ENCODE measurements at places on chromosomes 5 and 9.

GRCh38 chr9:93600504-93600903 lies 24.1 kb downstream of the PHF2 start:
- peak; percentile 18 for DNase-seq

- no peak for DNase-seq
Observed at GRCh38 chr5:178526773-178527457, 63.3 kb downstream of the COL23A1 start.

DNA sequence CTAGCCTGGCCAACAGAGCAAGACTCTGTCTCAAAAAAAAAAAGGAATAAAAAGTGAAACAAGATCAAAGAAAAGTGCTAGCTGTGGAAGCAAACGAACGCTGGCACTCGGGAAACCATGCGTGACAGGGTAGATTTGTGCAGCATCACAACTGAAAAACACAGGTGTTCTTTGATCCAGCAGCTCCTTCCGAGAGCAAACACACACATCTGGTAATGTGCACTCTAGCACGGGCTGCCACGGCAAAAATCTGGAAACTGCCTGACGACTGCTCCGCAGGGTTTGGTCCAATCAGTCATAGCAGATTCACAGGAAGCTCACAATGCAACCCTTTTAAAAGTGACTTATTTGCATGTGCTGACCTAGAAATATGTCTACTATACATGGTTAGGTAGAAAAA lies 80.0 kb downstream of the SYK start:
- DNase-seq = no peak

DNA sequence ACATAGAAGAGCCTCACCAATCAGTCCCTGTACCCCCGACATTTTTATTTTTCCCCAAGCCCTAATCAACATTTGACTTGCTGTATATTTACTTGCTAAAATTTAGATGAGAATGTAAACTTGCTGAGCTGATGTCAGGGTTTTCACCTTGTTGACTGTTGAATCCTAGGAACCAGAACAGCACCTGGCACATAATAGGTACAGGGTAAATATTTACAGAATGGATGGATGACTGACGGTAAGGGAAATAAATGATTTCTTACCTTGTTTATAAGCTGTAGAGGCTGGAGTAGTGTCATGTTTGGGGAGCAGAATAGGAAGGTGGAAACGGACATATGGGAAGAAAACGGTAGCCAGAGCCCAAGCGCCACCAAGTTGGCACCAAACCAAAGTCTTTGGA lies 107.0 kb upstream of the NUDT12 start:
- no peak for DNase-seq

DNA sequence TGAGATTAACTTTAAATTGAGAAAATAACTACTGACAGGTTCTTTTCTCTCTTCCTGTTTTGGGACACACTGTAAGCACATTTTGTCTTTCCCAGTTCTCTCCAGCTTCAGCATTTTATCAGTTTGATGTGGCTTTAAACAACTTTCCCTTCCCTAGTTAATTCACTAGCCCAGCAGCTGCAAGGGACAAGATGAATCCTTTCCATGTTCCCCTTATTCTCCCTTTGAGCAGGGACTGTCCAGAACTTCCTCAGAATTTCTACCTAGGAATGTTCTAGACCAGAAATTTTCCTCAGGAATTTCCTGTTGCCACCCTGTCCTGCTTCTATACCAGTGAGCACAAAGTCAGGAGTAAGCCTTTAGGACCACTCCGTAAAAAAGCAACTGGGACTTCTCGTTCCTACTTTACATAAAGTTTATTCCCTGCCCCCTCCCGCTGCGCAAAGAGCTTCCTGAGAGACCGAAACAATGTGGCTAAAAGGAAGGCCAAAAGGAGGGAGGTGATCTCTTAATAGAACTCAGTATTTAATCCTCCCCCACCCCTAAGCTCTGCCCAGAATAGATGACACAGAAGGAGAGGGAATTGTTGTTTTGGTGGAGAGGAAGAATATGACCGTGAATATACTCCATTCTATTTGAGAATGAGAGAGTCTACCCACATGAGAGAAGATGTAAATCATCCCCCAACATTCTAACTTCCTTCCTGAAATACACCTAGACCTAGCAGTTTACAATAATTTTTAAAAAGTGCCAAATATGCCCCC lies 61.9 kb downstream of the GLIS3 start:
- no peak for DNase-seq

- DNase-seq = no peak
Observed at GRCh38 chr5:35198075-35198474, 32.2 kb downstream of the PRLR start.

DNA sequence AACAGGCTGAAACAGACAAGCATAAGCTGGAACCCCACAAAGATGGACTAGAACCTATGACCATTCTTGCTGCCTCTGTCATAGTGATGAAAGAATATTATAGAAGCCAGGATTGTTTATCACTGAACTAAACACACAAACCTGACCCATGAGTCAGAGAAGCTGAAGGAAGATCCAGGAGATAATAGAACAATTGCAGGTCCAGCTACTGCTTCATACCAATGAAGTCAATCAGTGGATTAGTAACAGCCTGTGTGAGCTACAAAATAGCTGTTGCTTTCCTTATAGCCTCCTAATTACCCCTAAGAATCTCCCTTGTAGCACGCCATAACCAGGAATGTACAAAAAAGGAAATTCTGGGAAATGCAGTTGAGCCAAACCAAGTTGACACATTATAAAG lies 459.9 kb upstream of the ZNF462 start:
- no peak for DNase-seq

DNA sequence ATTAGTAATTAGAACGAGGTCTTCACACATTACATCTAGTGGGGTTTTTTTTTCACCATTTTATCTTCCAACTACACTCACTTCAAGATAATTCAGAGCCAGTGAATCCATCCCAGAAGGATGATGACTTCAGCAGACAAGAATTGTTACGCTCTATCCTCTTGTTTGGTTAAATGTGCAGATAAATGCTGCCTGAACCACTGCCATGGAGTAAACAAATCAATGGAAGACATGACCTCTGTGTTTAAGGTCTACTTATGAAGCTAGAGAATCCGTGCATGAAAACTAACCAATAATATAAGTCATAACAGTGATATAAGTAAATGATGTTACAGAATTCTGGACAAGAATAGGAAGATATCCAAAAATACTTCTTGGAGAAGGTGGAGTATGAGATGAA lies 602.6 kb downstream of the TLR4 start:
- no peak for DNase-seq

GRCh38 chr9:132216861-132217619 lies 55.2 kb downstream of the NTNG2 start:
- no peak for DNase-seq

GRCh38 chr5:114565871-114566270 lies 204.0 kb downstream of the KCNN2 start:
- DNase-seq = no peak

DNA sequence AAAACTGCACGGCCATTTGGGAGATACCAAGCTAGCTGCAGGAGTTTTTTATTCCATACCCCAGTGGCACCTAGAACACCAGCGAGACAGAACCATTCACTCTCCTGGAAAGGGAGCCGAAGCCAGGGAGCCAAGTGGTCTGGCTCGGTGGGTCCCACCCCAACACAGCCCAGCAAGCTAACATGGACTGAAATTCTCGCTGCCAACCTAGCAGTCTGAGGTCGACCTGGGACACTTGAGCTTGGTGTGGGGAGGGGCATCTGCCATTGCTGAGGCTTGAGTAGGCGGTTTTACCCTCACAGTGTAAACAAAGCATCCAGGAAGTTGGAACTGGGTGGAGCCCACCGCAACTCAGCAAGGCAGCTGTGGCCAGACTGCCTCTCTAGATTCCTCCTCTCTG lies 108.9 kb upstream of the CHD1 start:
- DNase-seq = no peak

GRCh38 chr5:111649516-111649915 lies 107.5 kb downstream of the NREP start:
- DNase-seq = no peak

GRCh38 chr5:125668884-125669283 lies 754.3 kb upstream of the GRAMD2B start:
- no peak for DNase-seq

GRCh38 chr5:39217365-39218281 lies 1.7 kb downstream of the FYB1 start:
- peak; percentile 67 for DNase-seq

- no peak for DNase-seq
Observed at GRCh38 chr5:142325725-142326479, 1.1 kb upstream of the SPRY4 start.

DNA sequence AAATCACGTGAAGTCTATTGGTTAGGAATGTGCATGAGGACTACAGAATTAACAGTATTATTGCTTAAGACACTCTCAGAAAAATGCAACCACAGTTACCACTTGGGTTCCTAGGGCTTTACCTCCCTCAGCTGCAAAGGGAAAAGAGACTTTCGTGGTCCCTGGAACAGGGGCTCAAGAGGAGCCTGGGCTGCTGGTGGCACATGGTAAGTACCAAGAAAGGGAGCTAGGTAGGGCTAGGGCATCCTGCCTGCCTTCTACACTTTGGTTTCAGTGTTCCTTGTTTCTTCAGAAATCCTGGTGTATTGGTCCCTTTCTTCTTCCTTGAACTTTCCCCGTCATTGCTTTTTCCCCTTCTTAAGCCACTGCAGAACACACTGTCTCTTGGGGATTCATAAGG lies 7.3 kb upstream of the VCAN start:
- DNase-seq = no peak

DNA sequence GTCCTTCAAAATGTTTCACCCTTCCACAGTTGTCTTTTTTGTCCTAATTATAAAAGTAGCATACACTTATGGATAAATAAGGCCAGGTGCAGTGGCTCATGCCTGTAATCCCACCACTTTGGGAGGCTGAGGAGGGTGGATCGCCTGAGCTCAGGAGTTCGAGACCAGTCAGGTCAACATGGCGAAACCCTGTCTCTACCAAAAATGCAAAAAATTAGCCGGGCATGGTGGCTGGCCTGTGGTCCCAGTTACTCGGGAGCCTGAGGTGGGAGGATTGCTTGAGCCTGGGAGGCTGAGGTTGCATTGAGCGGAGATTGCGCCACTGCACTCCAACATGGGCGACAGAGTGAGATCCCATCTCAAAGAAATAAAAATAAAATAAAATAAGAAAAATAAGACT lies 1.6 kb downstream of the C5orf52 start:
- DNase-seq = no peak

DNA sequence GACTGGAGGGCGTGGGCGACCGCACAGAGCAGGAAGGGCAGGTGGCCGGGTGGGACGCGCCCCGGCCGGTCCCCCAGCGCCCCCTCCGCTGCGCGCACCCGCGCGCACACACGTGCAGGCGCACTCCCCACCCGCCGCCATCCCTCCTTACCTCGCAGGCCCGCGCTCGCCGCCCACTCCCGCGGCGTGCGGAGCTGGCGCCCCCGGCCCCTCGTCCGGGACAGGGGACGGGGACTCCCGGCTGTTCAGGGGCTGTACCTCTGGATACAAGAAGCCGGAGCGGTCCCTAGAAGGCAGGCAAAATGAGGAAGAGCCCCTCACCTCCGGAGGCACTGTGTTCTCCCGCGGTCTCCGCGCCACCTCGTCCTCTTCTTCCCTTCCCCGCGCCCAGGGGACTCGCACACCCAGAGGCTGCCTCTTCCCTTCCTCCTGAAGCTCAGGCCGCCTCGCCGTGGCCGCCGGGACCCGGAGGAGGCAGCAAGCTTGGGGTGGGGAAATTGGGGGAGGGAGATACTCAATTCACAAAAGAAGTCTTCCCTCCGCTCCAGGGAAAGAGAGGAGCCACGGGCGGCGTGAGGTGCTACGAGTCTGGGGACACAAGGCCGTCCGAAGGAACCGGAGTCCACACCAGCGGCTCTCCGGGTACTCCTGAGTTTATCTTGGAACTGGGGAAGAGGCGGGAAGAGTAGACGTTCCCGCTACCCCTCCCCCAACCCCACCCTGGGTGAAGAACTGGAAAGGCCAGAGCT lies 1.4 kb upstream of the GABRB2 start:
- no peak for DNase-seq

- DNase-seq = peak; percentile 14
Observed at GRCh38 chr5:111755942-111756381, 1.0 kb downstream of the NREP start.

- peak; percentile 3 for DNase-seq
Observed at GRCh38 chr5:161546470-161547301, at the start of gene GABRB2. Gene GABRB2, minus strand, starts transcription at chr5:161546725. Its CDS starts 82 bp downstream, at chr5:161546643.

GRCh38 chr5:43664501-43665040 lies 61.6 kb downstream of the NNT start:
- no peak for DNase-seq

GRCh38 chr9:137077758-137078693 lies 709 bp downstream of the UAP1L1 start:
- no peak for DNase-seq

DNA sequence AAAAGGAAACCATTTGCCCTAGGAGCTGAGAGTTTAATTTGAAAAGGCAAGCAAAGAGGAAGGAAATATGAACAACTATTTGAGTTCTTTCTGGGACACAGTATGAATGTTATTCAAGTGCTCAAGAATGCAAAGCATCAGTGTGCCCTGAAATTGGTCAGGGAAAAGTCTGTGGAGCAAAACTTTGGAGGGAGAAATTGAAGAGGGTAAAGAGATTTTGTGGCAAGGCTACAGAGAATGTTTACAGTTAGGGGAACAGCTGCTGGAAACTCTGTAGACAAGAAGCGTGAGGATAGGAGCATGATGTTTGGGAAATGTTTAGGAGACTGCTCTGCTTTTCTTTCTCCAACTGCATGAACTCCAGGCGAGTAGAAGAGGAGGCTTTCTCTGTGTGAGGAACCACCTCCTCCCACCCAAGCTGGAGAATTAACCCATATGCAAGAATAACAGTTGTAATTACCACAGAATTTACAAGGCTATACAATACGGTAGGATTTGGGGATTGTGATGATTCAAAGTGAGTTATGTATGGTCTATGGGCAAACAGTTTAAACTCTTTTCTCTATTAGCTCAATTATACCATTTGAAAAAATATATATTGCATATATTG lies 75.4 kb upstream of the IL7R start:
- DNase-seq = no peak

- DNase-seq = no peak
Observed at GRCh38 chr5:154478752-154479159, 729 bp upstream of the HAND1 start.

GRCh38 chr9:112041536-112042243 lies 133.4 kb downstream of the SUSD1 start:
- DNase-seq = no peak

DNA sequence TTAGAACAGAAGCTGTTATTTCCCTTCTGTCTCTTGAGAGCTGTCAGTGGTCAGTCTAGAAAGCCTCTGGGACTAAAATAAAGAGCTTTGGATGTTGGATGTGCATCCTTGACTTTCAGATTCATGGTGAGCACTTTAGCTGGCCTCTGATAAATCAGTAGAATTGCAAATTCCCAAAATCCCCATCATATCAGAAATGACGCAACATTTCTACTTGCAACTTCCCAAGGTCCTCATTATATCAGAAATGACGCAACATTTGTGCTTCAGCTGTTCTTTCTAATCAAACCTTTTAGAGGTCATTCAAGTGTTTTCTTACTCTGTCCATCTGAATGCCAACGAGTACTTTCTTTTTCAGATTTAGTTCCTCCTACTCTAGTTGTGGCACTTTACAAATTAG lies 167.3 kb upstream of the MOCS2 start:
- DNase-seq = no peak

DNA sequence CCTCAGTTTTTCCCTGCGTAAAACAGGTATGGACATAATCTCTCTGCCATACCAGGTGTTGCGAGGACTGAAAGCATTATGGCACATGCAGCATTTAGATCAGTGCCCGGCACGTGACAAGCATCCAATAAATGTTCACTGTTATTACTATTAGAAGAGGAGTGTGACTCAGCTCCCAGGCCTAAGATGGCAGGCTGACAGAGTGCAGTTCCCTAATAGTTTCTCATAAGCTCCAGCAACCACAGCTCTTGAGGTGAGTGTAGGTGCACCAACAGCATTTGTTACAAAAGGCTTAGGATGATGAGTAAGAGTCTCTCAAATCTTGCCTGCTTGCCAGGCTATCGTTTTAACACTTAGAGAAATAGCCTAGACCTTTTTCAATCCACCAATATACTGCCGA lies 28.9 kb upstream of the GLIS3 start:
- no peak for DNase-seq

Measured in erythroblast (primary cell).